ENCODE measurements at places on chromosomes 7 and 10. TPM values are rescaled to one million over a fixed set of nuclear protein-coding genes. Genes with fewer than 3 reads are reported as not detected.

- H3K27me3 ChIP-seq, result no peaks in the 10 kb centered on the region
- no peak overlapping the region for H3K27ac ChIP-seq
- H3K36me3 ChIP-seq, result no peaks in the 10 kb centered on the region
- H3K4me3 ChIP-seq, result no peak overlapping the region
- DNase-seq, result no peak
Measured at GRCh38 chr7:101586906-101587677, 42.0 kb downstream of the MYL10 start.

GRCh38 chr10:124090601-124091209, 2.7 kb downstream of the CHST15 start:
- no peak for DNase-seq
- peaks cover 98% of the 10 kb centered on the region for H3K4me1 ChIP-seq
- H3K27me3 ChIP-seq, result peaks cover 4% of the 10 kb centered on the region
- H3K27ac ChIP-seq, result no peak overlapping the region
- no peaks in the 10 kb centered on the region for H3K36me3 ChIP-seq

DNA sequence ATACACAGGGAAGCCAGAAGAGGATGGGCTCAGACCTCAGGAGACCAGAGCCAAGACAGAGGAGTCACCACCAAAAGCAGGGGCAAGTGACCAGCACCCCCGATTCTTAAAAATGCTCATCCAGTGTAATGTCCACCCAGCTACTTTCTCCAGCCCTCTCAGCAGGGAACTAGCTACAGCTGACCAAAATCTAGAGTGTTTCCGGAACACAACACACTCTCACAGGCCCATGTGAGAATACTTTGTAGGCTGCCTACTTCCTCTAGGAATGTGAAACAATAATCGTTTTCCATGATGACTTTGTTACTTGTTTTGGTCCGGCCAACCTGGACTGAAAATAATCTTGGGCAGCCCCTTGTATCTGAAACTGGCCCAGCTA, 14.5 kb downstream of the PSAP start:
- DNase-seq, result no peak
- H3K27me3 ChIP-seq, result no peaks in the 10 kb centered on the region
- no peaks in the 10 kb centered on the region for H3K36me3 ChIP-seq
- peak overlapping the region; percentile 73 for H3K27ac ChIP-seq
- no peak overlapping the region for H3K4me3 ChIP-seq

- H3K27ac ChIP-seq, result no peak overlapping the region
- no peaks in the 10 kb centered on the region for H3K4me1 ChIP-seq
- H3K4me3 ChIP-seq, result no peak overlapping the region
Measured at GRCh38 chr10:123367195-123367594, 213.0 kb downstream of the BUB3 start.

PDGFA gene
- 49.5 TPM for total RNA-seq

PPP2R2D gene
- total RNA-seq, result 28.0 TPM

GATA3 gene
- 5.4 TPM for total RNA-seq
